NCI-H1048 (cell line): ENCODE measurements at places on chromosomes 12 and 14.

- no peak for DNase-seq
These were observed 60.1 kb downstream of the R3HDM2 start for GRCh38 chr12:57370696-57371095.

GRCh38 chr12:48691826-48692487 lies 9.9 kb upstream of the KANSL2 start:
- no peak for DNase-seq

DNA sequence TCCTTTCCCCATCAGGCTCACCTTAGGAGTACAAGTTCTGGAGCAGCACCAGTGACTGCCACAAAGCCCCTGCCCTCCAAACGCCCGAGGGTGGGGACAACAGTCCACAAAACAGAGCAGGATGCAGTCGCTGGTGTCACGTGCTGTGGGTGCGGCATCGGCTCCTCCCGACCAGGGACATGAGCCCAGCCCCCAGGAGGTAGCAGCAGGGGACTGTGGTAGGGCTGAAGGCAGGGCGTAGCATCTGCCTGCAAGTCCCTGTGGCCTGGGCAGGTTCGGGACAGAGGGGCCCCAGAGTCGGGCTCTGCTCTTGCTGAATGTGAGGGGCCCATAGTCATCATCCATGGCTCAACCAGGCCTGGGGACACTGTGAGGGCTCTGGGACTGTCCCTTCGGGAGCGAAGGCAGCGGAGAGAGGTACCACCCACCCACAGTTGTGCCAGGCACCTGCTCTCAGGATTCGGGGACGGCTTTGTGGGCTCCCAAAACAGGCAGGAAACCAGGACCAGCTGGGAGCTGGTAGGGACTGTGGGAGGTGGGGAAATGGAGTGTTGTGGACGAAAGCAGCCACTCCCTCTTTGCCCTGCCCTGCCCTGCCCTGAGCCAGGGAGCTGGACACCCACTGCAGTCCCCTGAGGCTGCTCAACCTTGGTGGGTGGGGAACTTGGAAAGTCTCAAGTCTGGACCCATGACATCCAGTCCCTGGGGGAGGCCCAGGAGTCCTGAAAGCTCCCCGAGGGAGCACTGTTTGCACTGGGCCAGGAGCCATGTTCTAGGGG lies 30.7 kb downstream of the FBRSL1 start:
- no peak for DNase-seq

DNA sequence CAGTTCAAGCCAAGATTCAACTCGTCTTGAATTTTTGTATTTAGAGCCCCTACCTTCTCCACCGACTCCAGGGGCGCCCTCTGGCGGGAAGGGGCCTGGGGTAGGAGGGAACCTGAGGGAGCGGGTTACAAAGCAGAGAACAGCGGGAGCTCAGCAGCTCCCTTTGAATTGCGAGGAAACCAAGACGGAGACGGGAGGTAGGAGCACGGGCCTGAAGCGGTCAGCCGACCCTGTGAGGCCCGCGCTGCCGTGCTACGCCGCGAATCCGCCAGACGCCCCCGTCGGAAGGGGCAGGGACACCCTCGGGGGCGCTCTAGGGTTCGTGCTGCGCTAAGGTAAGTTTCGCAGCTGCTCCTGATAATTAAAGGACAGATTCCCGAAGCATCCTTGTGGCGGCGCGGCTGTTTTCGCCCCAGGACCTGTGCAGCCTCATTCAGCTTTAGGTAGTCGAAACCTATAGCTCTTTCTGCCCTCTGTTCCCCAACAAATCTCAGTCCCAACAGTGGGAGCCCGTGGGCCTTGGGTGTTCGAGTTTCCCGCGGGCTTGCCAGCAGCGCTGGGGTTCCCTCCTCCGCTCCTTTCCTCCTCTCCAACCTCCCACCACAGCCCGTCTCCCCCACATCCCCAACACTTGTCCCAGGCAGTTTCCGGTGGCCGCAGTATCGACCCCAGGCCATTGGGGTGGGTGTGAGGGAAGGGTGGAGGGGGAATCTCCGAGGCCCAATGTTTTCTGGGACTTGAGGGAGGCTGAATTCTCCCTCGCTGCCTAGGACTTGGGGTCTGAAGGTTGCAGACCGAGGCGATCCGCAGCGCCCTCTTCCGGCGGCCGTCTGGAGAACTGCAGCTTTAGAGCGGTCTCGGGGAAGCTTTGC lies 5.1 kb upstream of the NKX2-1 start:
- DNase-seq, result peak; percentile 33

- no peak for DNase-seq
These were observed 74.3 kb upstream of the SLC24A4 start for GRCh38 chr14:92248696-92249095.

DNA sequence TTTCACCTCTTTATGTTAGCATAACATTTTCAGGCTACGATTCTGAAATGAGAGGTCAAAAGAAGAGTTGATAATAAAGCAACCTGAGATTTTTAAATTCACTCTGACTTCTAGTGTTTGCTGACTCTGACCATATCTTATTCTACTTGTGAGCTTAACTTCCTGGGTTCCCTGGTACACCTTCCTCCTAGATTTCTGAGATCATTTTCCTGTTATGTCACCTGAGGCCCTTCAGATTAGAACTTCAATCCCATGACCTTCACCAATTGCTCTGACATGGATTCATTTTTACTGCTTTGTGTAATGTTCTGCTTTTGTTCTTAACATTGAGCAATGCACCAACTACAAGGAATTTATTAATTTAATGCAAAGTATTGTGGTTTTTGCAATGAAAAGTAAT lies 542.9 kb upstream of the FLRT2 start:
- DNase-seq, result no peak

DNA sequence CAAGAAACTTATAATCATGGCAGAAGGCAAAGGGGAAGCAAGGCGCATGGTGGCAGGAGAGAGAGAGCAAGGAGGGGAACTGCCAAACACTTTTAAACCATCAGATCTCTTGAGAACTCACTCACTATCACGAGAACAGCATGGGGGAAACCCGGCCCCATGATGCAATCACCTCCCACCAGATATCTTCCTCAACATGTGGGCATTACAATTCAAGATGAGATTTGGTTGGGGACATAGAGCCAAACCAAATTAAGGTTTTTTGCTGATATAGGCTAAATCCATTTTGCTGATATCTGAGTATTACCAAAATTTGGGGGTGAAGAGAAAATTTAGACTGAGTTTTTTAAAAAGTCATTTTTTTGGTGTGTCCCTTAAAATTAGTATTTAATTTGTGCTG lies 54.9 kb upstream of the TMX1 start:
- DNase-seq, result no peak

- no peak for DNase-seq
These were observed 279.2 kb downstream of the ALG10 start for GRCh38 chr12:34301251-34302130.

- no peak for DNase-seq
These were observed 33.7 kb upstream of the TEAD4 start for GRCh38 chr12:2925322-2925995.

GRCh38 chr12:65495233-65495632 lies 216.8 kb downstream of the MSRB3 start:
- DNase-seq, result no peak

- no peak for DNase-seq
These were observed 3.0 kb downstream of the IL22 start for GRCh38 chr12:68250454-68250853.

DNA sequence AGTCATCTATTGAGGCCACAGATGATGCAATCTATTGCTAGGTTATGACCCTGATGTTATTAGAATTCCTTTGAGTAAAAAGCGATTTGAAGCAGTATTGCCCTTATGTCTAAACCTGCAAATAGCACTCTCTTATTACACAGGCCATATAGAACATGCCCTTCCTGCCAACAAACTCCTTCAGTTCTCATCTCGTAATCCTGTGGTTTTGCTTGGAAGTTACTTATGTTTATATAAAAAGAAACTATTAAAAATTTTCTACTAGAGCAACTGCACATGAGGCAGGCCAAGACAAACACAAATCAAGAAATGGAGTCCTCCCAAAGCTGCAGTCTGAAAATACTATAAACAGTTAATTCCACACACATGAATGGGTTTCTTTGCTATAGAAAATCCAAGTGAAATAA lies 1200.2 kb downstream of the LRFN5 start:
- no peak for DNase-seq

- no peak for DNase-seq
These were observed 404.4 kb upstream of the MGAT4C start for GRCh38 chr12:86660488-86661147.

DNA sequence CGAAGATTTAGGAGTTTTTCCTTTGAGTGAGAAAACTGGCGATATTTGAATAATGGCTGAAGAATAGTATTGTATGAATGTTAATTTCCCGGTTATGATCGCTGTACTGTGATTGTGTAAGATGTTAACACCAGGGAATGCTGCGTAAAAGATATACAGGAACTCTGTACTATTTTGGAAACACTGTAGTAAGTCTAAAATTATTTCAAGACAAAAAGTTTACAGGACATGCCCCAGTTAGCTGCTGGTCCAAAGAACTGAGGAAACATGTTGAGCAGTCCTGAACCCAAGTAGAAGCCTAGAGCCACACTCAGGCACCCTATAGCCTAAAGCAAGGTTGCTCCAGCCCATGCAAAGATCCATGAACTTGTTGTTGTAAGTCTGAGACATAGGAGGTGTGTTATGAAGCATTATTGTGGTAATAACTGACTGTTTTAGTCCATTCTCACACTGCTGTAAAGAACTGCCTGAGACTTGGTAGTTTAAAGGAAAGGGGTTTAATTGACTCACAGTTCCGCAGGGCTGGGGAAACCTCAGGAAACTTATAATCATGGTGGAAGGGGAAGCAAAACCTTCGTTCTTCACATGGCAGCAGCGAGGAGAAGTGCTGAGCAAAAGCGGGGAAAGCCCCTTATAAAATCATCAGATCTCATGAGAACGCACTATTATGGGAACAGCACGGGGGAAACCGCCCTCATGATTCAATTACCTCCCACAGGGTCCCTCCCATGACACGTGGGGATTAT lies 99.8 kb upstream of the RESF1 start:
- no peak for DNase-seq

- no peak for DNase-seq
These were observed 37.4 kb downstream of the SUSD6 start for GRCh38 chr14:69648480-69649451.

DNA sequence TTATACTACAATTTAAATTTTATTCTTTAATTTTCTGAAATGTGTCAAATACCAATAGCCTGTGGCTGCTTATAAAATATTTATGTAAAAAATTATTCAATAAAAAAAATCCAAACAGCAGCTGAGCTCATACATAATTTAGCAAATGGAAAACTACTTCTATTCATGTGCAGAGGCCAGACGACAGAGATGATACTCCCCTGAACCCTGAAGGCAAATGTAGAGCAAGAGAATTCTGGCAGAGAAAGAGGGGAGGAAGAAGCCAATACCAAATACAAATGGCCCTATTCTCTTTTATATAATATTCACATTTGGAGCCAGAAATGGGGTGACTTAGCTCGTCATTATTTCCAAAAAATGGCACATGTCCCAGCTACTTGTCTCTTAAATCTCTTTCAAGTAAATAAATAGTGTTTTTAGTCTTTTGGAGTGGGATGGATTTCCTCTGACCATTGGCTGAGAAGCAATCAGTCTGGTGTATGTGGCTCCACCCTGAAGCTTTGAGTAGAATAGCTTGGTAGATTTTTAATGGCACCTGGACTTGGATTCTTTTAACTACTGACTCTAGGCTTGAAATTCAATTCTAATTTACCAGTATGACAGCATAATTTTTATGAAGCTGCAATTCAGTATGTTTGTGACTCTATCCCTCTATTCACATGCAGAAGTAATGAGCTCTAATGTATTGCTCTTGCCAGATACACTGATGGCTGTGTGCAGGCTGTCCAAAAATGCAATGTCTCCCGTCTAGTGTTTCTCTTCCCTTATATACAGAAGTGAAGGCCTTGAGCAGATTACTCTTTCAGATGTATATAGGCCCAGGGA lies 113.4 kb upstream of the SCAF11 start:
- no peak for DNase-seq

DNA sequence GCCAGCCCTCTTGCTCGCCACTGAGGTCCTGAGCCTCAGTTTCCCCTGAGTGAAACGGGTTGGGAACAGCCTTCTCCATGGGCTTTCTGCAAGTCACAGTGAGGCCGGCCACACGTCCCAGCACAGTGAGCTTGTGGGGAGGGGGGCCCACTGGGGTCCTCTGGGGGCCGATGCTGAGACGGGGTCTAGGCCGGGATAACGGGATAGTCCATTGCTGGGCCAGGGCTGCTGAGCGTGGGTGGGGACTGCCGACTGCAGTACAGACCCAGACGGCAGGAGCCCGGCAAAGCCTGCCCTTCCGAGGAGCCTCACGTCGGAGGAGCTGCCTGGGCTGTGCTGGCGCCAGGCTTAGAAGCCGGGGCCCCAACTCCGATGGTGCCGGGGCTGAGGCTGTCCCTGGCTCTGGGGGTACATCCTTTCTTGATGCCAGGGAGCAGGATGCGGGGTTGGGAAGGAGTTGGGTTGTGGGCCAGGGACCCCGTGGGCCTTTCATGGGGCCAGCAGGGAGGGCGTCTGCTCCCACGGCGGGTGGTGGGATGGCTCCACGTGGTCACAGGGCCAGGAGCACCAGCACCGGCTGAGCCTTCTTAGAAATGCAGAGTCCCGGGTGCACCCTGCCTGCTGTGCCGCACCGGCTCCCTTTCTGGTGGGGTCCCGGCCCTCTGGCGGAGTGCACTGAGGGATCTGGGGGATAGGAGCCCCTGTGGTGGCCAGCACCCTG lies 24.2 kb downstream of the NOC4L start:
- DNase-seq, result no peak

DNA sequence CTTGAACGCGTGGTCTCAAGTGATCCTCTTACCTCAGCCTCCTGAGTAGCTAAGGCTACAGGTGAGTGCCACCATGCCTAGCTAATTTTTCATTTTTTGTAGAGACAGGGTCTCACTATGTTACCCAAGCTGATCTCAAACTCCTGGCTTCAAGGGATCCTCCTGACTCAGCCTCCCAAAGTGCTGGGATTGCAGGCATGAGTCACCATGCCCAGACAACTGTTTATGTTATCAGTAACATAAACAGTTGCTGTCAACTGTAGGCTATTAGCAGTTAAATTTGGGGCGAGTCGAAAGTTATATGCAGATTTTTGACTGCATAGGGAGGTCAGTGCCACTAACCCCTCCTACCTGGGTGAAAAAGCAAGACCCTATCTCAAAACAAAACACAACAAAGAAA lies 26.2 kb upstream of the LRRK2 start:
- DNase-seq, result no peak

DNA sequence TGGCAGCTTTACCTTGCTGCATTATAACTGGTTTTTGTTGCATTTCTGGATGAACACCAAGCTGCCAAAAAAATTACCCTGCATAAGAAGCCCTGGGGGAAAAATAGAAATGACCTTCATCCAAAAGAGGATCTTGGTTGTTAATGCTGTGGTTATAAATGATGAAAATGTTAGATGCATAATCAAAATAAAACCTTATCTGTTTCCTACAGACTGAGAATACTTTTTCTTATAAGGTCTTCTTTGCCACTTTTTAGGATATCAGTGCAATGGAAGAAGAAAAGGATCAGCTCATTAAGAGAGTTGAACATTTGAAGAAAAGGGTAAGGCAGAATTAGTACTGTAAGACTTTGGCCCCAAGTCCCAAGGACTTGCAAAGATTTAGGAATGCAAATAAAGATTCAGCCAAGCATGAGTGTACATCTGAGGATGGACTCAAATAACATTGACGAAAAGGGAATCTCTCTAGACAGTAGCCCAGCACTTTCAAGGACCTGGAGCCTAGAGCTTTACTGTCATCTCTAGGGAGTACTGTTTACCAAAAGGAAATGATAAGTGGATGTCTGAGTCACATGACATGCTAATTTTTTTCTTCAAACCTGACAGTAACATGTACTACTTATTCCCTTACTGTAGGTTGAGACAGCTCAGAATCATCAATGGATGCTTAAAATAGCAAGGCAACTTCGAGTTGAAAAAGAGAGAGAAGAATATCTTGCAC lies 10.7 kb downstream of the IFT81 start:
- no peak for DNase-seq
